ENCODE measurements at places on chromosomes 2 and 18.

GRCh38 chr2:110126906-110127305 is 11.3 kb upstream of the MALL start:
- DNase-seq = no peak

GRCh38 chr18:5969355-5969988 is 74.2 kb upstream of the TMEM200C start:
- DNase-seq = no peak

DNA sequence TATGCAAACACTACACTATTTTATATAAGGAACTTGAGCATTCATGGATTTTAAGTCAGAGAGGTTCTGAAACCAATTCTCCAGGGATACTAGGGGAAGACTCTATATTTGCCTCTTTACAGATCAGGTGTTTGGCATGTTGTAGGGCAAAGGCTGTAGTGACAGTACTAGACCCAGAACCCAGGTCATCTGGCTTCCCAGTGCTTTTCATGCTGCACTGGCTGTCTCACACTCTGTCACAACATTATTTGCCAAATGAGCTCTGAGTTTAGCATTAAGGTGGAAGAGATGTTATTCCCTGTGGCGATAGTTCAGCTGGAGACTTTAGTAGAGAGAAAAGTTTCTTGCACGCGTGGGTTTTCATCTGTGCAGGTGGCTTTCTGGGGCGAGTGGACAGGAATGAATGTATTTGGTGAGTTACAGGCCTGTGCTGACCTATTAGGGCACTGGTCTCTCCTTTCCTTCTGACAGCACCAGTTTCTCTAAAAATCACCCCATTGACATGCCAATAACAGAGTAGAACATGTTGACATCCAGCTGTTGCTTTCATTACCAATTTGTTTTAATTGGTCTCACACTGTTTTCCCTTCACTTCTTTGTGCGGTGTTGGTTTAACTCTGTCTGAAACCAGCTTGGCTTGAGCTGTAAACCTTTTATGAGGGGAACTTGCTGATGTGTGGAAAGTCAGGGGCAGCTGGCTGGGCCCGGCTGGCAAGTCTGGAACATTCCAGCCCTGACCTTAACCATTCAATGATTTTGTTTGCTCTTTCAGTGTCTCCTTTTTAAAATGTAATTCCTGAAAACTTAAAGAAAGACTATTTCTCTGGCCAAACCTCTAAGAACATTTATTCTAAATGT is 643.0 kb upstream of the FAM98A start:
- DNase-seq = no peak

GRCh38 chr2:43461453-43462073 is 134.3 kb downstream of the THADA start:
- no peak for DNase-seq

DNA sequence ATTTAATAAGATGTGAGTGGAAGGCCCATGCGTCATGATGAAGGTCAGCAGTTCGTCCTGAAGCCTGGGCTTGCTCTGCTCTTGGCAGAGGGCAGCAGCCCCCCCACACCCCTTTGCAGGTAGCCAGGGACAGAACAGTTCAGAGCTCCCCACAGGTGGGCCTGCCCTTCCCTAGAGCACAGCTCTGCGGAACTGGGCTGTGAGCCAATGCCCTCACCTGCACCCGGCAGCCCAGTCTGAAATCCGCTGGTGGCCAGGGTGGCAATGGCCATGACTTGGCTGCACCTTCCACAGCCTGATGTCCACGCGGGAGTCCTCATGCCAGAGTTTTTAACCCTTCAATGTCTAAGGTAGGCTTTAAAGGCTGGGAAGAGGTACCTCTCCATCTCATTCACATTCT is 136.7 kb downstream of the ACKR3 start:
- DNase-seq = no peak

GRCh38 chr2:240819858-240820606 is at the start of gene KIF1A:
Gene KIF1A (minus strand): TSS chr2:240820219. CDS start chr2:240797752, 22,467 bp downstream.
- DNase-seq = no peak

- no peak for DNase-seq
Observed at GRCh38 chr18:67980241-67980640, 463.7 kb upstream of the DSEL start.

DNA sequence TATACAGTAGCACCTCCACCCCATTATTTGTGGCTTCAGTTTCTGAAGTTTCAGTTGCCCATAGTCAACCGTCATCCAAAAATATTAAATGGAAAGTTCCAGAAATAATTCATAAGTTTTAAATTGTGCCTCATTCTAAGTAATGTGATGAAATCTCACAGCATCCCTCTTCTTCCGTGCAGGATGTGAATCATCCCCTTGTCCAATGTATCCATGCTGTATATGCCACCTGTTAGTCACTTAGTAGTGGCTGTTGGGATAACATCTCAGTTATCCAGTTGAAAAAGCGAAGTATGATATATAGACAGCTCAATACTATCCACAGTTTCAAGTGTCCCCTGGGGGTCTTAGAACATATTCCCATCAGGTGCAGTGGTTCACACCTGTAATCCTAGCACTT is 119.1 kb upstream of the OTX1 start:
- DNase-seq = no peak

DNA sequence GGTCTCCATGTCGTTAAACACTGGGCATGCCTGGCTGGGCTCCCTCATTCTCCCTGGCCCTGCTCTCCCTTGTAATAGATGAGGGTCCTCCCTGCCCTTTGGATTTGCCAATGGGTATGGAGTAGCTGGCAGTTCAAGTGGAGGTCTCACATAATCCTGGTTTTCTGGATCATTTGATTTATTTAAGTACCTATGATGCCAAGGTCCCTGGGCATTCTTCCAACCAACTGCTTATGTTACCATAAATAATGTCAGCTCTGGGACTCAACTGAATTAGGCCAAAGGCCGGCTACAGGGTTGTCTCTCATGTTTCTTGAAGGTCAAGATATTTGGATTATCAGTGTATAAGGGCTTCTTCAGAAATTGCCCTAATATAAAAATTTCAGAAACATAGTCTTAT is 104.9 kb upstream of the LYPD6 start:
- no peak for DNase-seq

GRCh38 chr2:132760405-132760804 is 90.4 kb upstream of the LYPD1 start:
- DNase-seq = no peak

GRCh38 chr2:157192445-157193423 is 64.8 kb upstream of the GALNT5 start:
- no peak for DNase-seq

GRCh38 chr2:71256421-71256820 is 29.5 kb upstream of the PAIP2B start:
- DNase-seq = no peak

Data from cortex of kidney (tissue), 1 donor.